MV-4-11 (cell line): ENCODE measurements at places on chromosomes 3 and 15.

- DNase-seq: no peak
Observed at GRCh38 chr3:62824965-62825592, 50.1 kb downstream of the CADPS start.

DNA sequence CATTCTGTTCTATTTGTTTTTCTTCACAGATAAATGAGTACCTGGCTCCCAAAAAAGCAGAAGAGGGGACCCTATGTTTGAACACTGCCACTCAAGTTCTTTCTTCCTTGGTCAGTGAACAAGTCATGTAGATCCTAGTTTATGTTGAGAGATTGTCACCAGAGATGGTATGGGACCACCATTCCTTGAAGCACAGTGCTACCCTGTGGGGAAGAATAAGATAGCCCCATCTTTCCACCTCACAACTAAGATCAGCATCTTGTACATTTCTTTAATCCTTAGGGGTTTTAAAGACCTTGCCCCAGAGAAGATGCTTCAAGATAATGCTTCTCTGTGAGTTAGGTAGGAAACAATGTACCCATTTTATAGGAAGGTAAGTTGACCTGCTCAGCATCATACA lies 233.5 kb upstream of the WNT5A start:
- DNase-seq: no peak

DNA sequence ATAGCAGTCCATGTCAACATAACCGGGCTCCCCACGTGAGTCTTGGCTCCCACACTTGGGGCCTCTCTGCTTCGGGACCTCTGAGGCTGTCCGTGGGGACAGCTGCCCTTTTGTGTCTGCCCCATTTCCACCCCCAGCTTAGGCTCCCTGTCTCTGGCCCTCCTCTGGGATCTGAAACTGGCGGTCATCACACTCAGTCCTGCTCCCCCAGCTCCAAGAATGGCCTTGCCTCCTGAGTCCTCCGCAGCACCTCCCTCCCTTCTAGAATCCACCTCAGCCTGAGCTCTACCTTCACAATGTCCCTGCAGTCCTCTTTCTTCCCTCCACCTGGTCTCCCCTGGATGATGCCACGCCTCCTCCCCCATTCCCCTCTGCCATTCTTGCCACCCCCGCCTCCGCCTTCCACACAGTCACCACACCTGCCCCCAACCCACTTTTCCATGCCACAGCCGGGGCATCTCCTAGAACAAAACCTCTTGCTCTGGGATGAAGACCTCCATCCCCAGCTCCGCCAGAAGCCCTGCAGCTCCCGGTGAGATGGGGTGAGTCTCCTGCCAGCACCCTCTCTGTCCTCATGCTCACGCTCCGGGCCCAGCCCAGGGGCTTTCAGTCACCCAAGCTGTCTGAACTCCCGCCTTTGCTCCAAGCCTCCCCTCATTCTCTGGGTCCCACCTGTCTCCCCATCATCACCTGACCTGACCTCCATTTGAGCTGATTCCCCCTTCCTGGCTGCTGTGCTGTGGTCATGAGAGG lies 7.0 kb upstream of the ZXDC start:
- DNase-seq: no peak

DNA sequence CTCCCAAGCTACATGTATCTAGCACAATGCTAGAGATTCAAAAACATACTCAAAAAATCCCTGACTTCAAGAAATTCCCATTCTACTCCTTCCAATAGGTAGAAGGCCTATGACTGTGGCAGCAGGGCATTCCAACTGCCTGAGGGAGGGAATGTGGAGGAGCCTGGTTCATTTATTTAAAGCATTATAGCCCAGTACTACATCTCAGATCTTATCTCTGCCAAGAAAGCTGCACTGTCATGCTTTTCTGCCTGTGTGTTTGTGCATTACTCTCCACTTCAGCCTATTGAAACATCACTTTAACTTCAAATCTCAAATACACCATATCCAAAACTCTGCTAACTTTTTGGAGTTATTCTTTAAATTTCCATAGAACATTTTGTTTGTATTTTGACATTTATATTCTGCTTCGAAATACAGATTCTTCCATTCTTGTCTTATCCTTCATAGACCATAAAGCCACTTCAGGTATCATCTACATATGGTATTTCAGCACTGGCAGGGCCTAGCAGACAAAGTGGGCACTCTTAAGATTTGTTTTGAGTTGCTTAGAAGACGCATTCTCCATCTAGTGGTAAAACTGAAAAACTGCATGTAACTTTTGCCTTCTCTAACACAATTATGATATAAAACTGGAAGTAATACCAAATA lies 59.1 kb upstream of the NEDD4 start:
- peak; percentile 48 for DNase-seq

DNA sequence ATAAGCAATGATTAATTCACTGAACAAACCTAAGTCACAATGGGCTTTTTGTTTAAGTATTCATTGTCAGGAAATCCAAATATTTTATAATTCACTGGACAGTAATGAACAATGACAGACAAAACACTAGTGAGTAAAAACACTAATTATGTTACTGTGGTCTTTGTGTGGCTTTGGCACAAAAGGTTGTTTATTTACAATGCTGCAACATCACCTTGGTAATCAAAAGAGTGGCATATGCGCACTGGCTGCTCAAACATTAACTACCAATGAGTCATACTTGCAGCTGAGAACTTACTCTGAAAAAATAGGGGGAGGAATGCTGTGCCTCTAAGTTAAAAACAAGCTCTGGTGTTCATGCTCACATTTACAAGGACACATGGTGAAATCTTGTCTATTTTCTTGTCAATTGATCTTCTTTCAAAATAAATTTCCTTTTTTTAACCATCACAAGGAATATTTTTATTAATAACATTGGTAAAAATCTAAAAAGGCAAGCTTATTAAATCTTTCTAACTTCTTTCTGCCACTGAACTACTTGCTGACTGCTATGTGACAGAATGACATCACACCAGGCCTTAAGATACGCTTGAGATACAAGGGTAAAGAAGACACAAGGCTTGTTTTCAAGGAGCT lies 85.2 kb upstream of the PPIB start:
- DNase-seq: peak; percentile 55

DNA sequence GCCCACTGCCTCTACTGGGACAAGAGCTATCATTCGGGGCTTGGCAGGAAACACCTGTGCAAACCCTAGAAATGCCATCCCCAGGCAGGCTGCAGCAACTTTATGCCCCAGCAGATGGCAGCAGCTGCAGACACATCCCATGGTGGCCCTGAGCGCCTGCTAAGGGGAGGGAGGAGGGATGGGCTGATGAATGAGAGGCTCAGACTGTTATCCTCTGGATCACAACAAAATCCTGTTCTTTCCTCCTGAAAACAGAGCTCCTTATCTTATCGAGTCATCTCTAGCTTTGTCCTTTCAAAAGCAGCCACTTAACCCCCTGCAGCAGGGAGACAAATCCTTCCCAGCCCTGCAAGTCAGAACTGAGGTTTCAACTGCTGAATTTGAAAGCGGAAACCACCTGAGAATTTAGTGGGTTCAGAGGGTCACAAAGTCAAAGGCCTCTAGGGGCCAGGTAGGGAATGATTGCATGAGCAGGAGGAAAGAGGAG lies 90.6 kb upstream of the PROK2 start:
- peak; percentile 30 for DNase-seq

DNA sequence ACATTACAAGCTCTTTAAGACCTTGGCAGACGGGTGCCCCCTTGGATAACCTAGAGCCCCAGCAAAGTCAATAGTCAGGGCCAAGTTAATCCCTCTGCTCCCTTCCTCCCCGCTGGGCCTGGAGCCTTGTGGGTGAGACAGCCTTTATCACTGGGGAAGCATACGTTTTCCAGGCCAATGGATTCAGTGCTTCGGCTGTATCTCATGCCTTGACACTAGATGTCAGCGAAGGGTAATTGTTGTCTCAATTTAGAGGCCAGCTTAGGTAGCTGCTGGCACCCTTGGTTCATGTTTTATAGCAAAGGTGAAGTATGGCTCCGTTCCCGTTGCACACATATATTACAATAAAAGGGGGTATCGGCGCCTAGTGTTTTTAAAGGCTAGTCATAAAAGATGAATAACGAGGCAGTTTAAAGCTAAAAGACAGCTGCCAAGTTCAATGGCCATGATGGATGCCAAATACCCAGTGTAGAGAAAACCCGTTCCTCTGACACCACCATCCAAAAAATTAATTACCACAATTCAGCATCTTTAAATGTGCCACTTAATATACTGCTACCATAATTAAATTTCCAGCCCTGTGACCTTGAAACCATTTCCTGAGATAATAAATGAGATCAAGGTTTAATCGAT lies 52.3 kb upstream of the BNIP2 start:
- DNase-seq: peak; percentile 9

- peak; percentile 16 for DNase-seq
Observed at GRCh38 chr3:194142156-194142910, 6.4 kb downstream of the HES1 start.

DNA sequence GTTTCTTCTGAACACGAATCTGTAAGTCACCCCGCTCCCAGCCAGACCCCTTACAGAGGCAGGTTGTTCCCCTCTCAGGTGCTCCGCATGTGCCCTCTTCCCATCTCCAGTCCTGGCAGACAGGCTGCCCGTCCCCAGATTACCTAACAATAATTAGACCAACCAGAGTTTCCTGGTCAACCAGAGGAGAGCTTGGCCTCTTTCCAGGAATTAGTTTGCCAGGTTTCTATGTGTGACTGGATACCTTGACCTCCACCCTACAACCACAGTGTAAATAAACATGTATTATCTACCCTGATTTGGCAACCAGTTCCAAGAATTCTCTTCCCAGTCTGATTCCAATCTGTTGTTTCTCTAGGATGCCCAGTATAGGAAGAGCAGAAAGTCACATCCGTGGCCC lies 178.0 kb upstream of the UMPS start:
- DNase-seq: no peak

DNA sequence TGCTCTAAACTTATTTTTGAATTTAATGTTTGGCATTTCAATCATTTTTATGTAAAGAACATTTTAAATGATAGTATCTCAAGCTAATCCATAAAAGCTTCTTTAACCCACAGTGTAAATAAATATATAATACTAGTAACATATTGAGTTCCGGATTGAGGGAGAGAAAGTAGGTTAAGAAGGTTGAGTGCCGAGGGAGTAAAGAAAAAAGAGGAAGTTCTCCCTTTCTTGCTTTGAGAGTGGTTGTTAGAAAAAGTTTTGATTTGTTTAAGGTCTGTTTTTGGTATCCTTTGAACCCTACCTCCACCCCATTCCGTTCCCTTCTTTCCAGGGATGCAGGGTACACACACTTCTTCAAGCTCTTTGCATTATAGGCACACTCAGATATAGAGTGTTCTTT lies 130.8 kb downstream of the VPS8 start:
- peak; percentile 5 for DNase-seq

DNA sequence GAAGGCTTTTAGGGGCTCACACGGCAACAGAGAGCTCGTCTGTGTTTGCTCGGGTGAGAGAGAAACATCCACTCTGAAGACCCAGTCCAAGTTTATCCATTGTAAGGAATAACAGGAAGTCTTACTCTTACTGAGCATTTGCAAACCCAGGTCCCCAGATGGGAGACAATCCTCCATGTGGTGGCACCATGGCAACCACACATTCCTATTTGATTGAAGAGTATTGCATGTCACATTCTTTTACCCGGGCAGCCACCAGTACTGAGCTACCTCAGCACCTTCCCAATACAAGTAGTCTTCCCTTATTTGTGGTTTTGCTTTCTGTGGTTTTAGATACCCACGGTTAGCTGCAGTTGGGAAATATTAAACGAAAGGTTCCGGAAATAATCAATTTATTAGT lies 302.9 kb upstream of the RASGRP1 start:
- DNase-seq: no peak

- DNase-seq: peak; percentile 27
Observed at GRCh38 chr3:22263042-22263441, 512.0 kb upstream of the ZNF385D start.

- DNase-seq: no peak
Observed at GRCh38 chr15:68445351-68445750, 13.4 kb upstream of the ITGA11 start.

DNA sequence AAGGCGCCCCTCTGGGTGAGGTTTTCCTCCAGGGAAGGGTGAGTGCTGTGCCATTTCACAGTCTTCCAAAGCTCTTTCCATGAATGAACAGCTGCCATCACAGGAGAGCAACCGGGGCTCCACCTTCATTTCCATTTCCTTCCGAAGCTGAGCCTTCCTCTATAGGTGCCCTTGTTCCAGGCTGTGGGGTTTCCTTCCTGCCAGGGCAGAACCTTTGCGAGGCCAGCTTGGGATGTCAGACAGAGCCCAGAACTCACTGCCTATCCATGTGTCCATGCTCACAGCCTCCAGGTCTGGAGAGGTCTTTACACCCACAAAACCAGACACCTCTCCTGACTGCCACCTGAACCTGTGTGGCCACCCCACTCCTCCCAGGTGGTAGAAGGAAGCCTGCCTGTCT lies 49.2 kb downstream of the SLCO2A1 start:
- DNase-seq: no peak
